Stomach (tissue), 19 donors: ENCODE measurements at places on chromosomes 2 and 18. TPM values are rescaled to one million over a fixed set of nuclear protein-coding genes. Genes with fewer than 3 reads are reported as not detected.

DNA sequence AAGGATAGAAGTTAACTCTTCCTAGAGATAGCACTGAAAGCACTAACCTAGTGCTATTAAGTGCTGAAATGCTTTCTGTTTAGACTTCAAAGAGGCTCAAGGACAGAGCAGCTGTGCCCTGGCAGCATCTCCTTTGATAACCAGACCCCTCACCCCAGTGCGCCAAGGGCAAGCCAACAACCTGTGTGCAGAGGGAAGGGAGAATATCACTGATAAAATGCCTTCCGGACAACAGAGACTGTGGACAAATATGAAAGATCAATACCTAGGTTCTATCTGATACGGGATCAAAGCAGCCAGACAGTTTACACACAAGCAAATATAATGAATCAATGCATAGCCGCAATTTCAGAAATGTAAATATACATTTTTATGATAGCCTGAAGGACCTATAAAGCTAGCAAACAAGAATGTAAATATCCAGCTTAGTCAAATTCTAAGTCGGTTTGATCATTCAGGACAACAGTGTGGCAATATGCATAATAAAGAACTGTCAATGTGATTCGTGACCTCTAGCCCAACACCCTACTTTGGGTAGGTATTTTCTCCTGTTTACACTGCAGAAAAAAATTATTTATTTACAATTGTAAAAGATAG lies 91.8 kb upstream of the RFX8 start:
- H3K4me3 ChIP-seq: no peak overlapping the region
- no peak overlapping the region for H3K27ac ChIP-seq
- no peaks in the 10 kb centered on the region for H3K36me3 ChIP-seq
- no peaks in the 10 kb centered on the region for H3K27me3 ChIP-seq
- no peak for DNase-seq
- H3K4me1 ChIP-seq: peaks cover 5% of the 10 kb centered on the region

DNA sequence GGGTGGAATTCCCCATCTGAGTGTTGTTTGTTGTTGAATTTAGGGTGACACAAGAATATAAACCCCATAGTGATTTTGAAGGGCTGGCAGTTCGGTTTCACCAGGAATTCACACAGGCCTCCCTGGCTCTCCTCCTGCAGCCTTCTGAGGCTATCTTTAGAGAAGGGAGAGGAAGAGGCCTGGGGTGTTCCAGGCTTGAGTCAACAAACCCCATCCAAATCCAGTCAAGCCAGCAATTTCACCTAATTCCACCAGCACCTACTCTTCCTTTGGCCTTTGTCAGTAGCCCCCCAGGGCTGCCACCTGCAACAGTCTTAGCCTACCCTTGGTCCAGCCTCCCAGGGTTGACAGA lies 32.0 kb downstream of the MARCHF4 start:
- no peaks in the 10 kb centered on the region for H3K27me3 ChIP-seq
- H3K27ac ChIP-seq: no peak overlapping the region
- H3K4me1 ChIP-seq: peaks cover 11% of the 10 kb centered on the region
- H3K36me3 ChIP-seq: no peaks in the 10 kb centered on the region
- DNase-seq: no peak

- H3K4me3 ChIP-seq: peak overlapping the region; percentile 57
- H3K27ac ChIP-seq: peak overlapping the region; percentile 29
- peaks cover 4% of the 10 kb centered on the region for H3K4me1 ChIP-seq
Measured at GRCh38 chr2:132037527-132038178, 124.1 kb downstream of the ANKRD30BL start.

The UCN gene
- not detected for total RNA-seq
